ENCODE measurements at places on chromosomes 4 and X.

- peak; percentile 18 for DNase-seq
Observed at GRCh38 chr4:186486172-186486571, 69.2 kb downstream of the MTNR1A start.

DNA sequence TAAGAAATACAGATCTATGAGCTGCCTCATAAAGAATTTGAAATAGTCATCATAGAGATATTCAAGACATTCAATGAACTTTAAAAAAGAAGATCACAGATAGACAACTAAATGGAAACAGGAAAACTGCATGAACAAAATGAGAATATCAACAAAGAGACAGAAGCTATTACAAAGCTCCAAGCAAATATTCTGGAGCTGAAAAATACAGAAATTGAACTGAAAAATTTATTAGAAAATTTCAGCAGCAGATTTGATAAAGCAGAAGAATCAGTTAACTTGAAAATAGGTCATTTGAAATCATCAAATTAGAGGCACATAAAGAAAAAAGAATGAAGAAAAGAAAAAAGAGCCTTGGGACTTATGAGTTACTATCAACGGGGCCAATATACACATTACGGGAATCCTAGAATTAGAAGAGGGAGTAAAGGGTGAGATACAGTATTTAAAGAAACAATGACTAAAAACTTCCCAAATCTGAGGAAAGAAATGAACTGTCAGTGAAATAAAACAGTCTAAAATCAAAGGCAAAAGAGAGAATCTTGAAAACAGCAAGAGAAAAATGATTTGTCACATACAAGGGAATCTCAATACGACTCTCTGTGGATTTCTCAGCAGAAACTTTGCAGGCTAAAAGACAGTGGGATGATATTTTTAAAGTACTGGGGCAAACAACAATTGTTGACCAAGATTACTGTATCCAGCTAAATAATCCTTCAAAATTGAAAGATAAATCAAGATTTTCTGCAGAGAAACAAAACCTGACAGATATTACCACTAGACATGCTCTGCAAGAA is 641.6 kb downstream of the ANKRD50 start:
- no peak for DNase-seq

- DNase-seq = no peak
Observed at GRCh38 chrX:1488141-1488540, 35.4 kb upstream of the ASMTL start.

DNA sequence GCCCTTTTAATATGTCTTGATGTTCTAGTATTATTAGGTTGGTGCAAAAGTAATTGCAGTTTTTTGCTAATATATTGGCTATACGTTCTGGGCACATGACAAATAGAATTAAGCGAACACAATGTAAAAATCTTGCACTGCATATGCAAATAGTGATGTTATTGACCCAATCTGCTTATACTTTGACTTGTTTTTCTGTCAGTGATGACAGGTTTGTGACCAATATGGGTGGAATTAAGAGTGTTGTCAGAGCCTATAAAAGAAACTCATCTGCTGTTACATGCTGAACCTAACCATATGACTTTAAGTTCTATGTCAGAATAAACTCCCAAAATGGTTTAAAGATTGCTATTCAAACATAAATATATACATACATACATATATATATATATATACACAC is 30.7 kb upstream of the HPGD start:
- DNase-seq = no peak

GRCh38 chr4:105158837-105159236 is 12.2 kb downstream of the TET2 start:
- DNase-seq = peak; percentile 64

GRCh38 chr4:160510928-160511327 is 1408.0 kb downstream of the RAPGEF2 start:
- DNase-seq = no peak

- no peak for DNase-seq
Observed at GRCh38 chrX:11952176-11952720, 186.0 kb upstream of the FRMPD4 start.

DNA sequence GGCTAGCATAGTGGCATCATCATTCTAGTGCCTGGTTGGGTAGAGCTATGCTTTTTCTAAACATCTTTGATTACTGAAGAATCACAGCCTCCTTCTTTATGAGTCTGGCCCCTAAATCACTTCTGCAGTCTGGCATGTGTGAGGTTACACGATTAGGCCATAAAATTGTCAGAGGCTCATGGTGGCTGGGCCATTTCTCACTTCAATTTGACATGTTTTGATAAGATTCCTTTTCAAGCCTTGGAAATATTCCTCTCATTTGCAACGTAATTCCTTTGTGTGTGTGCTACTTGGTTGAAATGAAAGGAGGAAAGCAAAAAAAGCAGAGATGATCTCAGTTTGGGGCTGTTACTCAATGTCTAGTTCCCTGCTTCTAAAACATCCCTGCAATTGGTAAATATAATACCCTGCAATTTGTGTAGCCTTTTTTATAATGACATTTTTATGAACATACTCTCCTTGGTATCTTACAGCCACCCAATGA is 6.2 kb downstream of the CCKAR start:
- no peak for DNase-seq

DNA sequence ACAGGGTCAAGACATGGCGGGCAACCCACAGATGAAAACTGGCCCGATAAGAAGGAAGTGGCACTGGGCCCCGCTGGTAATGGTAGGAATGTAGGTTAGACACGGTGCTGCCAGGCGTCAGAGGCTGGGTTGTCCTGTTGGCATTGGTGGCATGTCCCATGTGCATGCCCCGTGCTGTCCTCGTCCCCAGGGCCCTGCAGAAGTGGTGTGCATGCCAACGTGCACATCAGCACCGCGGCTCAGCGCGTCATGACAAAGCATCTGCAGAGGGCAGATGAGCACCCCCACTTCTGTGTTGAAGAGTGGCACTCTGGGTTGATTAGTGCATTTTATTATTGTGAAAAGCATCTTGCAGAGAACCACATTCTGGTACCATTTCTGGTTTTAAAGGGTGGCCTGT is 35.6 kb downstream of the NELFA start:
- no peak for DNase-seq

DNA sequence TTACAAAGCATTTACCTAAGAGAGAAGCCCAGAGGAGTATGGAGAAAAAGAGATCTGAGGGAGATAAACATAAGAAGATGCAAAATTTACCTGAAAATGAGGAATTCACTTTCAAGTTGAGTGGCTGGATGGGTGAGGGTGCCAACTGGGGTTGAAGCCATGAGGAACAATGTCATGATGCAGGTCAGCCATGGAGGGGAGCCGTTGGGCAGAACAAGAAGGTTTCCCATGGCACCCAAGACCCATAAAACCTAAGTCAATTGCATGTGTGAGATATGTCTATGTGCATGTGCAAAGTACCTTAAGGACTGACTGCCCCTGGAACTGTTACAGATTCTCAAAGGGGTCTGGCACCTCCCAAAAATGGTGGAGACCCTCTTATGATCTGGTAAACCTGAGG is 46.6 kb upstream of the PRRG1 start:
- DNase-seq = peak; percentile 16

DNA sequence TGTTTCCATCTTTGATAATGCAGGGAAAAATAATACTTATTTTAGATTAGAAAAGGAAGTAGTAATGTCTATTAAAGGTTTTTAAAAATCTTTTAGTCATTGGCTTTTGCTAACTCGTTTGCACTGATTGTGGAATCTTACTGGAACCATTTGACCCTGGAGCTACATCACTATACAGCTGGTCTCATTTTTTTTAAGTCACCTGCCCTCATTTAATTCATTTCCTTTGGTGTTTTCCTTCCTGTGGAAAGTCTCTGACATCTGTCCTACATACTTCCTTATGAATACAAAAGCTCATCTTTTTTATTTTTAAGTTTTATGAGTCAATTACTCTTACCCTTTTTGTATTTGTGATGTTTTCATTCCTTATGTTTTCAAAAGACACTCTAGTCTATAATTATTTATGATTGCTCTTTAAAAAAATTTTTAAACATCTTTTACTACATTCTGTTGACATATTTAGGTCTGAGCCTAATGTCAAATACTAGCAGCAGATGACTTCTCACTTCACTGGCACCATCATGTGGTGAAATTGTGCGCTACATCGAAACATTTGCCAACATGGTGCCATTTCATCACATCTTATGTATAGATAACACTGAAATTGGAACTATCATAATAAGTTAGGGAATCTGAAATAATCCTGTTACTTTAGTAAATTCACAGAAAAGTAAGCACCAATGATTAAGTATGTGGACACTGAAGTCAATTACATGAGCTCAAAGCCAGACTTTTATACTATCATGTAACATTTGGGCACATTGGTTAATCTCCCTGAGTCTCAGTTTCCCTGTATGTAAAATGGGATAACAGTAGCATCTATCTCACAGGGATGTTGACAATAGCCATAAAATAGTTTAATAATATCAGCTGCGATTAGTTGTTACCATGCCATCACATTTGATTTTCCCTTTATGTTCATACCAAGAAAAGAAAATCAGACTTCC is 9.4 kb upstream of the MMAA start:
- DNase-seq = peak; percentile 53

DNA sequence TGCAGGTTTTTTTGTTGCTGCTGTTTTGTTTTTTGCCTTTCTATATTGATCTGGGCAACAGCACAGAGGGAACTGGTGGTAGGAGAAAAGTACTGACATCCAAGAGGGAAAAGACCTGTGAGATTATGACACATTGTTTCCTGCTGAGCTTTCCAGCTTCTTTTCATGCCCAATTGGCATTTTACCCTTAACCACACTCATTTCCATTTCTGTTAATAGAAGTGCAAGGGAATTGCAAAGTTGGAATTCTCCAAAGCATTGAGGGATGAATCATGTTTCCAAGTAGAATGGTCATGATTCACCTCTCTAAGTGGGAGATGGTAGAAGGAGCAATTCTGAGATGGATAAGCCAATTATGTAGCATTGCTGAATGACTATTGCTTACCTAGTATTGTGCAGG is 161.5 kb downstream of the PPARGC1A start:
- DNase-seq = peak; percentile 58

- no peak for DNase-seq
Observed at GRCh38 chrX:69231903-69232302, 66.7 kb upstream of the PJA1 start.

GRCh38 chrX:22758807-22759481 is 240.8 kb upstream of the DDX53 start:
- DNase-seq = no peak

DNA sequence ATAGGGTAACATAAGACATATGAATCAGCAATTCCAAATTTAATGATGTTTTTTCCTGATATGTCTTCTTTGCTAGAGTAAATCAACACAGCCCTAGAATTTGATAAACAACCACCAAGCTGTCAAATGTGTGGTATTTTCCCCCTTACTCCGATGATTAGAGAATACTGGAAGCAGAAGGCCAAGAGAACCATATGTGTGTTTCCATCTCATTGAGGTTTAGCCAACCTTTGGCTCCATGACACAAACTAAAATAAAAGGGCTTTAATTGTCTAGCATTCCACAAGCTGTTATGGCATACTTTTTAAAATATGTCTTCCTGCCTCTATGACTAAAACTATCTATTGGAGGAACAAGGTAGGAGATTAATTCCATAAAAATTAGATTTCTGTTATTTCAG is 1222.4 kb upstream of the AGA start:
- DNase-seq = no peak

GRCh38 chr4:141642063-141642462 is 5.7 kb downstream of the IL15 start:
- DNase-seq = no peak

- no peak for DNase-seq
Observed at GRCh38 chrX:7690842-7691241, 152.1 kb upstream of the VCX start.

DNA sequence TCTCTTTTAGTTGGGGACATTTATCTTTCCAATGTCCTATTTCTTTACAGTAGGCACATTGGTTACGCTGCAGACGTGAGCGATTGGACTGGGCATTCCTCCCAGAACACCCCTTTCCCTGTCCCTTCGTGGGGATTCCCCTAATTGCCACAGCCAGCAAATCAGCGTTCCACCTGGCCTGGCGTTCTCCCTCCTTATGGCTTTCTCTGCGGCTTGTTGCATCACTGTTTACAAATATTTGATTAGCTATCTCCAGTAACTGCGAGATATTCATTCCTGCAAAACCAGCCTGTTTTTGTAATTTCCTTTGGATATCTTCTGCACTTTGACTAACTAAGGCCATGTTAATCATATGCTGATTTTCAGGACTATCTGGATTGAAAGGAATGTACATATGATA is 202.5 kb upstream of the KLF8 start:
- no peak for DNase-seq

- DNase-seq = no peak
Observed at GRCh38 chr4:108596344-108596743, 24.0 kb upstream of the RPL34 start.

DNA sequence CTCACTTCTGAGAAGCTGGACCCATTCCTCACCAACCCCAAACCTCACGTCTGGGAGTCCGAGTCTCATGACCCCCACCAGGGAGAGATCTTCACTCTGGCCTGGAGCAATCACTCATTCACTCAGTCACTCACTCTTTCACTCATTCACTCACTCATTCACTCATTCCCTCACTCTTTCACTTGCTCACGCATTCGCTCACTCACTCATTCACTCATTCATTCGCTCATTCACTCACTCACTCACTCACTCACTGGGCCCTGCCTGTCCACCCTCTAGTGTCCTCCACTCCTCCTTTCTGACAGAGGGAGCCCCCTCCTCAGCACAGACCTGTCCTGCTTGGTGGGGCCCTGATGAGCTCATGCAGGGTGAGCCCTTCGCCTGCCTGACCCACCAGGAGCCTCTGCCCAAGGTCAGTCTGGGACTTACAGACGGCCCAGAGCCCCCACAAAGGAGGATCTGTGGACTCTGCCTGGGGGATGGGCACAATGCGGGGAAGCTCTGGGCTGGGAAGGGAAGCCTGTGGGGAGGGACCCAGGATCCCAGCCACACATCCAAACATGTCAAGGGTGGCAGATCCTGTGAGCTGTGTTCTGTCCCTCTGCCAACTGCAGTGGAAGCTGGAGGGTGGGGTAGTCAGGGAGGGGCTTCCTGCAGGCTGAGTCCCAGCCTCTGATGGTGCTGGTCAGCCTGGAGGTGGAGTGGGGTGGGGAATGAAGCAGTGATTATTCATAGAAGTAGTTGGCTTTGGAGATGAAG is 18.5 kb downstream of the CPZ start:
- DNase-seq = no peak

DNA sequence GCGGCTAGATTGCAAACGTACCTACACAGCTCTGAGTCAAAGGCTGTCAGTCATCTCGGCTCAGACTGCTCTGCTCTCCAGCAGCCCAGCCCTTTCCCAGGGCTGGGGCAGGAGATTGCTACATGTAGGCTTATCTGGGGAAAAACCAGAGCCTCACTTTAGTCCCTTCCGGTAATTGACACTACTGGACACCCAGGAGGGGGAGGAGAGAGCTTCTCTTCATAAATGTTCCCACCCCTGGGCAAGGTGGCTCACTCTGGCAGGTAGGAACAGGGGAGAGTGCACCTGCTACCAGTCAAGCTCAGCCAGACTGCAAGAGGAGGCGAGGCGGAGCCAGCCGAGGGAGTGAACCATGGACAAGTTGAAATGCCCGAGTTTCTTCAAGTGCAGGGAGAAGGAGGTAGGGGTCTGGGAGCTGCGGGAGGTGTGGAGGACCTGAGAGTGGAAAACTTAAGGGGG is at the start of gene SLC6A14:
SLC6A14 (plus strand) TSS at position 249 of the 459 bp plus-strand sequence; CDS start at position 353, 104 bp downstream.
- DNase-seq = no peak

GRCh38 chr4:168634276-168634802 is 137.5 kb downstream of the PALLD start:
- DNase-seq = peak; percentile 82

Measured in AG08396 (cell line).